ENCODE measurements at places on chromosomes 5 and 9. TPM values are rescaled to one million over a fixed set of nuclear protein-coding genes. Genes with fewer than 3 reads are reported as not detected.

TMED9 gene
- total RNA-seq = 133 TPM

KIF4B gene
- total RNA-seq = 0.12 TPM

GLRA1 gene
- not detected for total RNA-seq

PCDHGB7 gene
- 0.54 TPM for total RNA-seq

GALNT12 gene
- 31.2 TPM for total RNA-seq

SPATA24 gene
- 3.1 TPM for total RNA-seq

SLC34A1 gene
- not detected for total RNA-seq

GABRA1 gene
- total RNA-seq = not detected

BARHL1 gene
- not detected for total RNA-seq

PLPP7 gene
- total RNA-seq = 0.37 TPM

SPACA9 gene
- total RNA-seq = 8.0 TPM

WNT8A gene
- not detected for total RNA-seq

TBCA gene
- 317 TPM for total RNA-seq

PCDHA5 gene
- not detected for total RNA-seq

PRXL2C gene
- total RNA-seq = 10.4 TPM

SOX30 gene
- 0.27 TPM for total RNA-seq

F12 gene
- 30.0 TPM for total RNA-seq

OTULINL gene
- 8.8 TPM for total RNA-seq

DBN1 gene
- 144 TPM for total RNA-seq

ANGPTL2 gene
- total RNA-seq = 0.20 TPM

SPINK13 gene
- not detected for total RNA-seq

CDH6 gene
- 0.12 TPM for total RNA-seq

SLC2A8 gene
- 16.8 TPM for total RNA-seq

TMEM252 gene
- total RNA-seq = not detected

IL6ST gene
- 26.5 TPM for total RNA-seq

PCDHA6 gene
- total RNA-seq = not detected

ADAMTSL1 gene
- total RNA-seq = not detected

NR5A1 gene
- total RNA-seq = 0.64 TPM

PCA3 gene
- not detected for total RNA-seq

PCDHB13 gene
- 0.22 TPM for total RNA-seq

PCDHB15 gene
- total RNA-seq = 0.07 TPM

SLC22A4 gene
- total RNA-seq = 0.59 TPM

FPGS gene
- total RNA-seq = 70.6 TPM

F2RL2 gene
- total RNA-seq = 0.07 TPM

LOX gene
- total RNA-seq = 0.12 TPM

SHISAL2B gene
- total RNA-seq = not detected

SPINK7 gene
- total RNA-seq = not detected

FRRS1L gene
- not detected for total RNA-seq

PLPPR1 gene
- total RNA-seq = not detected

PDCD1LG2 gene
- total RNA-seq = not detected

KCNV2 gene
- not detected for total RNA-seq

AQP7 gene
- total RNA-seq = 0.96 TPM

RALGDS gene
- total RNA-seq = 36.1 TPM

STK10 gene
- 22.9 TPM for total RNA-seq

GGTA1 gene
- not detected for total RNA-seq

NR4A3 gene
- total RNA-seq = 0.86 TPM

SLC1A3 gene
- 12.9 TPM for total RNA-seq

CETN3 gene
- total RNA-seq = 42.8 TPM

TAF1L gene
- not detected for total RNA-seq

STC2 gene
- 97.3 TPM for total RNA-seq

ZBTB43 gene
- 15.4 TPM for total RNA-seq

RECK gene
- total RNA-seq = 3.8 TPM

PCDHA9 gene
- not detected for total RNA-seq

HSPB3 gene
- not detected for total RNA-seq

SYK gene
- total RNA-seq = 9.0 TPM

TRIM41 gene
- 51.8 TPM for total RNA-seq

NUDT2 gene
- total RNA-seq = 39.3 TPM

LCP2 gene
- 0.61 TPM for total RNA-seq
